ENCODE measurements at places on chromosomes 11 and 22.

- no peak for DNase-seq
These were observed 69.2 kb upstream of the RRM1 start for GRCh38 chr11:4025248-4025966.

GRCh38 chr22:25364736-25365241 lies 145.3 kb downstream of the CRYBB2 start:
- no peak for DNase-seq

DNA sequence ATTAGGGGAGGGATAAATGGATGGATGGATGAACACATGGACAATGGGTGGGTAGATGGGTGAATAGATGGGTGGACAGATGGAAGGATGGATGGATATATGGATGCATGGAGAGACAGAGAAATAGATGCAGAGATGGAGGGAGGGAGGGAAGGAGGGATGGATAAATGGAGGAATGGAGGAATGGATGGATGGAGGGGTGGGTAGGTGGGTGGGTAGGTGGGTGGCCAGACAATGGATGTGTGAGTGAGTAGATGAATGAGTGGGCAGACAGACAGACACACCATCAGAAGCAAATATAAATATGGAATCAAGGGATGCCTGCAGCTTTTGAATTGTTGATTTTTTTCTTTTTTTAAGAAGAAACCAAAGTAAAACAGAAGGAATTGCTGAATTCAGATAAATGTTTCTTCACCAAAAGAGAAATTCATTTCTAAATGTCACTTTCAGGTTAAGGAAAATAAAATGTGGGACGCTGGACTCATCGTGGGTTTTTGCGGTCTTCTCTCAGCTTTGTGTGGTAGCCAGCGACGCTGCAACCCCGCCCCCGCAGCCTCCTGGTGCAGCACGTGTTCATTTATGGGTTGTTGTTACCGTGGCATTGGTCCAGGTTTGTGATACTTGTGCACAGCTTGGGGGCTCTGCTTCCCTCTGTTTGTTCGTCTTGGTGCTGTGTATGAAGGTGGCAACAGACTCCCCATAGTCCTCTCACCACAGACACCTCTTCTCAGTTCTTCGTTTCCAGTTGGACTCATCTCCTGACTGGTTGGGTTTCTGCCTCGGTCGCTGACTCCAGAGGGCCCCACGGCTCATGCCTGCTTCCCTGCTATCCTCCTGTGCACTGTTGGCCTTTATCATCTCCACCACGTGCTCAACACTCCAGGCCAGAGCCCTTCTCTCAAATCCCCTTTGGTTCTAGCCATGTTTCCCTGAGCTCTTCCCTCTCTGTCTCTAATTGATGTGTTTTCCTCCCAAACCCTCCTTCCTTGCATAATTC lies 76.4 kb downstream of the CDKN1C start:
- DNase-seq, result peak; percentile 20

DNA sequence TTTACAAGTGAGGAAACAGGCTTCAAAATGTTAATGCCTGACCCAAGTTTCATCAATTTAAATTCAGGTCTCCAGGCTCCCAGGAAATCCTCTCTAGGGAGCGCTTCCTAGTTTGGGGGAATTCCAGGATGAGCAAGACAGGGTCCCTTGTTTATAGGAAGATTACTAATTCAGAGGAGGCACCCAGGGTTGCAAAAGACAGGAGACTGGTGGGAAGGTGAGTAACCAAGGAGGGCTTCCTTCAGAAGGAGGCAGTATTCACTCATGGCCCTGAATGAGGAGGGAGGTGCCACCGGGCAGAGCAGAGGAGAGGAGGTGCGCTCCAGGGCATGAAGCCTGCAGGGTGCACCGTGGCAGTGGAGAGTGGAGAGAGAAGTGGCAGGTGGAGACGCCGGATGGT lies 1.6 kb downstream of the TMEM132A start:
- no peak for DNase-seq

DNA sequence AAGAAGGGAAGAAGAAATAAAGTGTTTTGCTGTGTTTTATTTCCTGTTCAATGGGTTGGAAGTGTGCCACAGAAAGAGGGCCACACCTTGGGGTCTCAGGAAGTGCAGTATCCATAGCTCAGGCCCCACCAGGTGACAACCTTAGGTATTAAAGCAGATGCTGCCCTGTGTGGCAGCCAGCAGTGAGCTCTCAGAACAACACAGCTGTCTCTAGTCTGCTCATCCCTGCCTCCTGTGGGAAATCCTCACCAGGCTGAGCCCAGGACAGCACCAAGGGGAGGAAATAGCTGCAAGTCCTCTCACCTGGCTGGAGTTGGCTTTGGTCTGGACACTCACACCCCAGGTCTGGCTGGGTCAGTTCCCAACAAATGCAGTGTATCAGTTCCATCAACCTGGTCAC lies 25.1 kb downstream of the ARL14EP start:
- no peak for DNase-seq

GRCh38 chr22:22547692-22548300 lies 11.3 kb downstream of the PRAME start:
- no peak for DNase-seq

DNA sequence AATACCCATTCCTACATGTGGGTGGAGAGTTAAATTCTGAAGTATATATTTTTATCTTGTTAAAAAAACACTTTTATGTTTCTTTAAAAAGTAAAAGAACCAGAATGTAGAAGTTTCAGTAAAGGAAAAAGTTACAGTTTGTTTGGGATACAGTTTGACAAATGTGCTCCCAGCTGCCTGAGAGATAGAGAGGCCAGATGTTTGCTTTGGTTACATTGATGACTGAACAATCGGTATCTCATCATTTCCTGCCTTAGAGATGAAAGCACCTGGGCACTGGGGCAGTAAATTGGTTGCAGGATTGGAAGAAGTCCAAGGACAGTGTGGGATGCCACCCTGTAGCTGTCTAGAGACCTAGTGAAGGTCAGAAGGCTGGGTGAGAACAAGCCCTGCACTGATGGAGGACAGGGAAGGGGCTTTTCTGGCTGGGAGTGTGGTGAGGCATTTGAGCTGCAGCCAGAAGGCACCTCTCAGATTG lies 16.6 kb downstream of the MED15 start:
- no peak for DNase-seq

GRCh38 chr11:889257-889656 lies 21.4 kb downstream of the CHID1 start:
- no peak for DNase-seq

GRCh38 chr11:128451652-128452470 lies 135.5 kb downstream of the ETS1 start:
- no peak for DNase-seq

DNA sequence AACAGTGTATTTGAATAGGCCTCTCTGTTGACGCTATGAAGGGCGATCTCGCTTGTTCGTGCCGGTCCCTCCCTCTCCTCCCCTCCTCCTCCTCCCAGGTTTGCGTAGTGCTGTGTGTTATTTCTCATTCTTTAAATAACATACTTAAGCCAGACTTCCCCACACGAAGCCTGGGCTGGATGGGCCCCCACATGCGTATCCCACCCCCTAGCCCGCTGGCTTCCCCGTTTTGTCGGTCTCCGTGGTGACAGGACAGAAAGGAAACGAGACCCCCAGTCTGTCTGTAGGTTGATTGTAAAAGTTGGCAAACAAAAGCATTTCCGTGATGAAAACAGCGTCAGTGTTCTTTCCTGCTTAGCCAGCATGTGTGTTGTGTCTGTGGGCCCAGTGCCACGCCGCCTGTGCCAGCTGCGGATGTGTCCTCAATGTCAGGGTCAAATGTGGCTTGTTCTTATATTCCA lies 27.3 kb downstream of the FAM118A start:
- DNase-seq, result no peak

GRCh38 chr11:127345819-127346459 lies 345.4 kb upstream of the KIRREL3 start:
- DNase-seq, result no peak

DNA sequence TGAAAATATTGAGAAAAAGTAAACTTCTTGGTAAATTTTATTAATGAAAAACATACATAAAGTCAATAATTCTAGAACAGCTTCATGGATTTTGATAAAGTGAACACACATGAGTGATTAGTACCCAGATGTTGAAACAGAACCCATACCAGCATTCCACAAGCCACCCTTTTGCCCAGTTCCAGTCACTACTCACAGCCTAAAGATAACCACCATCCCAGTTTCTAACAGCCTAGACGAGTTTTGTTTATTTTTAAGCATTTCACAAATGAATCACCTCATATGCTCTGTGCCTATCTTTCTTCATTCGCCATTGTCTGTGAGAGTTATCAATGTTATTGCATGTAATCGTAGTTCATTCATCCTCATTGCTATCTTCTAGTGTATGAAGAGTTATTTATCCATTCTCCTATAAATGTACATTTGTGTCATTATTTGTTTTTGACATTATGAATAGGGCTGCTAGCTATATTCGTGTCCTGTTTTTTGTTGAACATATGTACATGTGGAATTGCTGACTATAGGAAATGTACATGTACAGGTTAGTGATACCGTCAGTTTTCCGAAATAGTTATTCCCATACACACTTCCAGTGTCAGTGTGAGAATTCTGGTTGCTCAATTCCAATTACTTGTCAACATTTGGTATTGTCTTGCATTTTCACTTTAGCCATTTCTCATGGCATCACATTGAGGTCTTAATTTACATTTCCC lies 44.5 kb upstream of the TEAD1 start:
- DNase-seq, result no peak

- DNase-seq, result no peak
These were observed 93.7 kb downstream of the STIM1 start for GRCh38 chr11:3949125-3949524.

DNA sequence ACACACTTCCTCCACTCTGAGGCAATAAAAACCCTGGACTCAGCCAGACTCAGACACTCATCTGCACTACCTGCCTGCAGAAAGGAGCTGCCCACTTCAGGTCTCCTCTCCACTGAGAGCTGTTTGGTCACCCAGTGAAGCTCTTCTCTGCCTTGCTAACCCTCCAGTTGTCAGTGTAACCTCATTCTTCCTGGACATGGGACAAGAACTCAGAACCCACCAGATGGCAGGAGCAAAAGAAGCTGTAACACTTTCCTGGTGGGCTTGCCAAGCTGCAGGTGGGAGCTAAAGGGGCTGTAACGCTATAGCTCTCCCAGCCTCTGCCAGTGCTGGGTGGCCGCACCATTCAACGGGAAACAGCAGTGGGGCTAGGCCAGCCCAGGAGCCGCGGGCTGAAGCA lies 89.7 kb downstream of the CCDC73 start:
- DNase-seq, result no peak

GRCh38 chr11:27650988-27651387 lies 49.3 kb downstream of the BDNF start:
- no peak for DNase-seq

- no peak for DNase-seq
These were observed 414 bp downstream of the JOSD1 start for GRCh38 chr22:38700270-38700788.

DNA sequence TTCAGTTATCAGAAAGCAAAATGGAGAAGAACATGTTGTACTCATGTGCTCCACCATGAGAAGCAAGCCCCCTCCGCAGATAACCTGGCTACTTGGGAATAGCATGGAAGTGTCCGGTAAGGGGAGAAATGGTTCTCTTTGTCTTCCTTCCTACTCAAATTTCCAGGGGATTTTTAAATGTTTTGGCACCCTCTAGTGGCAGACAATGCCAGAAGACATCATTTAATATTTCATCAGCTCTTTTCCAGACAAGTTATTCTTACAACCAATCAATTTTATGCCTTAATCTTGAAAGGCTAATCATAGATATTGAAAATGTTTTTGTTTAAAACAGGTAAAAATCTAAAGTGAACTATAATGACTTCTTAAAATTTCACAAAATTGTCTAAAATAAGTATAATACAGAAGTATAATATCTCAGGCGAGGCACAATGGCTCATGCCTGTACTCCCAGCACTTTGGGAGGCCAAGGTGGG lies 15.7 kb downstream of the CRTAM start:
- peak; percentile 30 for DNase-seq

DNA sequence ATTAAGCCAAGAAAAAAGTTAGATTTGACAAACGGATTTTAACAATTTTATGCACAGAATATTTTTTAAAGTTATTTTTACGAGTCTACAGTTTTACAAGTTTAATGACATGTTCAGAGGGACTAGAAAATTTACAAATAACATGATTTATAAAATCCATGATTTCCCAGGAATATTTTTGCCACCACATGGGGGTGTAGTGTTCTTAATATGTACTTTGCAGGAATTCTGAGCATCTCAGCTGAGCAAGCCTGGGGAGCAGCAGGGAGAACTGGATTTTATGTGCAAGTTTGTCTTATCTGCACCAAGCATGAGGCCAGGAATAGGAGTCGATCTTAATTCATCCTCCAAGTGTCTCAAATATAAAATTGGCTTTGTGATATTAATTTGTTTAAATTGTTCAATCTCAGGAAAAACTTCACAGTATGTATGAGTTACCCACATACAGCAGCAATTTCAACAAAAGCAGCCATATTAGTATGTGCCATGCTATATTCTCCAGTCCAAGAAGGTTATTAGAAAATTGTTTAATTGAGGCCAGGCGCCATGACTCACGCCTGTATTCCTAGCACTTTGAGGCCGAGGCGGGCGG lies 826.3 kb downstream of the DLG2 start:
- DNase-seq, result no peak

- DNase-seq, result no peak
These were observed 34.3 kb downstream of the PLEKHA7 start for GRCh38 chr11:16979703-16980622.

- no peak for DNase-seq
These were observed 75.2 kb upstream of the GNAZ start for GRCh38 chr22:22995166-22995565.

DNA sequence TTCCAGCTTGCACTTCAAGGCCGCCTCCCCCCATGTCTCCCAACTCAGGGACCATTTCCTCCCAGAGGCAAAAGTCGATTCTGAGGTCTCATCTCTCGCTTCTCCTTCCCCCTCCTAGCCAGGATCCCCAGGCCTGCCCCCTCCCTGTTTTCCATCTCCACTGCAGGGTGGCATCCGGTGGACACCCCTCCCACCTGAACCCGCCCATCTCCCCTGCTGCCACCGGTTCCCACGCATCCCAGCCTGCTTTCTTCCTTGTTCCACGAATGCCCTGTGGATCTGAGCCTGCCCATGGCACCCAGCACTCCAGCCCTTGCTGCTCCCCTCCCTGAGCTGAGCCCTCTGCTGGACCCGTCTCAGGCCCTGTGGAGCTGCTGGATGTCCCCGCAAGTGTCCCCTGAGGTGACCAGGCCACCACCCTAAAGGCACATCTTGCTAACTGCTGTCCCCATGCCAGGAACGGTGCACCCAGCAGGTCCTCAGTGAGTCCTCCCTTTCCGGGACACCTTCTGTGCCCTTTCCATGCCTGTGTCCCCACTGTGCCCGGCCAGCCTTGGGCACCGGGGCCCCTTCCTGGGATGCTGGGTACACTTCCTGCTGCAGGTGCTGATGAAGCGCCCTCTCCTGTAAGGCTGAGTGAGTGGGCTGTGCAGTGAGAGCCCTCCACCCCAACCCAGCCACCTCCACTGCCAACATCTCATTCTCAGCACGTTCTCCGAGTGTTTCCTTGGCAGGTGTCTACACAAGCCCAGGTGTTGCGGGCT lies 936 bp downstream of the IL17REL start:
- peak; percentile 16 for DNase-seq

DNA sequence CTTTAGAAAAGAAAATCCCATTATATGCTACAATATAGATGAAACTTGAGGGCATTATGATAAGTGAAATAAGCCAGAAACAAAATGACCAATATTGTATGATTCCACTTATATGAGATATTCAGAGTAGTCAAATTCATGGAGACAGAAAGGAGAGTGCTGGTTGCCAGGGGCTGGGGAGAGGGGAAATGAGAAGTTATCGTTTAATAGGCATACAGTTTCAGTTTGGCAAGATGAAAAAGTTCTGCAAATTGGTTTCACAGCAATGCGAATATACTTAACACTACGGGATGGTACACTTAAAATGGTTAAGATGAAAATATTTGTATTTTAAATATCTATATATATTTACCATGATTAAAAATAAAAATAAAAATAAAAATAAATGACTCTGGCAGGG lies 31.1 kb upstream of the RDX start:
- DNase-seq, result no peak

- no peak for DNase-seq
These were observed 1.9 kb upstream of the SCARF2 start for GRCh38 chr22:20439556-20439927.
